ENCODE measurements at places on chromosomes 2 and 18.

GRCh38 chr2:29747786-29748470 is 173.5 kb downstream of the ALK start:
- no peak for DNase-seq

GRCh38 chr2:179171371-179171770 is 93.3 kb downstream of the SESTD1 start:
- DNase-seq, result no peak

DNA sequence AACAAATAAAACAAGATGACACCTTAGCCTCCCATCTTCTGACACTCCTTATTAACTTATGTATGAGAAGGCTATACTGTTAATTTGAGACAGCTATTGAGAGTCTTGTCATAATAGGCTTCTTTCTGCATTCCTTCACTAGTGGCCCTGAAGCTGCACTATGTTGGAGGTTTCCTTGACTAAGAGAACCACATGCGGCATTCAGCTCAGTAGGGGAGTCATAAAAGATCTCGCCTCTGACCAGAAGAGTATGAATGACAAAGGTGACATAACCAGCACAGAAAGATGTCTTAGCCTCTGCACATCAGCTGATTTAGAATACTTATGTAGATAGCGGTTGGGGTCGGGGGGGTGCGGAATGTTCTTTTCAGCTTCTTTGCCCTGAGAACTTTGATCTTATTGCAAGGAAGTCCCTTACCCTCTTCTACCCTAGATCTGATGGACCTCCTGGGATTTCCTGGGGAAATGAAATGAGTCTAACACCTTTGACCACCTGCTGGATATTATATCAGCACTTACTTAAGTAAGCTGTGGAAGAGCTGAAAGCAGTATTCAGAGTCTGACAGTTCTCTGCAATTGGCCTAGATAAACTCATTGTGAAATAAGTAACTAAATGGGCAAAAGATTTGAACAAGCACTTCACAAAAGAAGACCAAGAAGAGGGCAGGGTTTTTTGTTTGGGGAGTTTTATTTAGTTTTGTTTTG is 24.2 kb downstream of the RBM45 start:
- no peak for DNase-seq

DNA sequence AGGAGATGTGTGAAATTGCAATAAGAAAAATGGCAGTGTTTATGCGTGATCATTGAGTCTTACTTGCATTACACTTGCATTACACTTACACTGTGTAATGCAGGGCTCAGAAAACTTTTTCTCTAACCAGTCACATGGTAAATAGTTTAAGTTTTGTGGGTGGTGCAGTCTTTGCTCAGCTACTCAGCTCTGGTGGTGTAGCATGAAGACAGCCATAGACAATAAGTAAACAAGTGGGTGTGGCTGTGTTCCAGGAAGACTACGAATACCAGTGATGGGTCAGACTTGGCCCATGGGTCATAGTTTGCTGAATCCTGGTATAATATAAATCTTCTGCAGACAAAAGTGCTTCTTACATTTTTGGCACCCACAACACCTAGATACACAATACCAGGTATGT is 115.6 kb upstream of the CYP1B1 start:
- no peak for DNase-seq

GRCh38 chr2:234841321-234842015 is 110.3 kb upstream of the SH3BP4 start:
- no peak for DNase-seq

GRCh38 chr2:25371253-25372241 is 29.8 kb upstream of the DNMT3A start:
- DNase-seq, result no peak

DNA sequence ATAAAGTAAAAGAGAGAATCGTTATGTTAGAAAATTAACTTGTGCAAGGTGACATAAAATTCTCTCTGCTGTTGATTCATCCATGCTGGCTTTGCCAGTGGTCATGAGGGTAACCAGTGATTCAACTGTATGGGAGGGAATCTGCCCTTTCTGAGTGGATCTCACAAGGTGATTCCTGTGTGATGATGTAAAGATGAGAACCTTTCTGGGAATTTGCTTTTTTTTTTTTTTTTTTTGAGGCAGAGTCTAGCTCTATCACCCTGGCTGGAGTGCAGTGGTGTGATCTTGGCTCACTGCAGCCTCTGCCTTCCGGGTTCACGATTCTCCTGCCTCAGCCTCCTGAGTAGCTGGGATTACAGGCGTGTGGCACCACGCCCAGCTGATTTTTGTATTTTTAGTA is 23.3 kb downstream of the RAB31 start:
- no peak for DNase-seq

DNA sequence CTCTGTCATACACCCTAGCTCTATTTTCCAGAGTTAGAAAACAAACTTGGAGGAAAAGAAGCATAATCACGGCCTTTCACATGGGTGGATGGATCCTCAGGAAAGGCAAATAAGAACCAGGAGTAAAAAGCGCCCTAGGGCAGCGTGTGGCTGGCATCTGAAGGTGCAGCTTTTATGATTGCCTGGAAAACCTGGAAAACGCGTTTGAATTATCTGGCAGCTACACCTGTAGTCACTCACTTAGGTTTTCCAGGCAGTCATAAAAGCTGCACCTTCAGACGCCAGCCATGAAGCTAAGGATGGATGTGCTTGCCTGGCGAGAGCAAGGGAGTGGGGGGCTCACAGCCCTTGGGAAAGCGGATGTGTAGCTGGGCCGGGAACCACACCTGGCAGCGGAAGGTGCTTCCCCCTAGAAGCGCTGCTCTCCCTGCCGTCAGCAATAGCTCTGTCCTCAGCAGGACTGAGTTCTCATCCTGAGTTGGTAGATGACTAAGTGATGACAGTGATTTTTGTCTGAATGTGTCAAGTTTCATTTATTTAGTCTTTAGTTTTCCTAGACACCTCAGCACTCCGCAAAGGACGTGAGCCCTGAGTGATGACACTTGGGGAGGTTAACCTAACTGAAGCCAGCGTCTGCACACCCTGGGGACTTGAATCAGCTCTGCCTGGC is 82.0 kb downstream of the DCDC2C start:
- DNase-seq, result no peak

DNA sequence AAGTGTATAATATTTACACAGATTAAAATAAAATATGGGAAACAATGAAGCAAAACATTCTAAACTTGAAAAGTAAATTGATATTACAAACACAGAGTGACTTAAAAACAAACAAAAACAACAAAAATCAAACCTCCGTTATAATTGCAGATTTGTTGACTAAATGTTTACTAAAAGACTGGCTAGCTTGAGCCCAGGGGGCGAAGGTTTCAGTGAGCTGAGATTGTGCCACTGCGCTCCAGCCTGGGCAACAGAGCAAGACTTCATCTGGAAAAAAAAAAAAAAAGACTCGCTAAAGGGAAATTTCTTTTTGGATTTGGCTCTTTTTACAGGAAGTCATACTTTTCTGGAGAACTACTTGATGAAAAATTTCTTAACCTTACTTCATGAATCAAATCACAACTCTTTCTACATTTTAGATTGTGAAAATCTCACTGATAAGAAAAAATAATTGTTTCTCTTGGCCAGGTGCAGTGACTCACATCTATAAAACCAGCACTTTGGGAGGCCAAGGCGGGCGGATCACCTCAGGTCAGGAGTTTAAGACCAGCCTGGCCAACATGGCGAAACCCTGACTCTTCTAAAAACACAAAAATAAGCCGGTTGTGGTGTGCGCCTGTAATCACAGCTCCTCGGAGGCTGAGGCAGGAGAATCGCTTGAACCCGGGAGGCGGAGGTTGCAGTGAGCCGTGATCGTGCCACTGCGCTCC is 9.7 kb downstream of the TFPI start:
- no peak for DNase-seq

- DNase-seq, result no peak
Observed at GRCh38 chr2:49693961-49694360, 539.6 kb upstream of the FSHR start.

DNA sequence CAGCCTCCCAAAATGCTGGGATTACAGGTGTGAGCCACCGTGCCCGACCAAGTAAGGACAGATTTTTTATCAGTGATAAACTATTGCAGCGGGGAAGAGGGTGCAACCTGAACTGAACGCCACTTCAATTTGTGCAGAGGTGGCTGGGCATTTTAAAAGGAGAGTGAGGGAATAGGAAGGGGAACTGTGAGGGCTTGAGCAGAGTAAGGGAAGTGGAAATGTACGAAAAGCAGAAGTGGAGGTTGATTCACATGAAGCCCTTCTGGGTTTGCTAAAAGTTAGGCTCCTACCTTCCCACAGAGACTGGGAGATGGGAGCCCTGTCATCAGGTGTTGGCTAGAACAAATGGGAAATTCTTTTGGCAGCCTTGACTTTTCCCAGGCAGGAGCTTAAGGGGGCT is 6.1 kb downstream of the STK11IP start:
- DNase-seq, result no peak

- no peak for DNase-seq
Observed at GRCh38 chr18:45110577-45111501, 430.2 kb downstream of the SETBP1 start.

GRCh38 chr2:188028739-188029138 is 262.9 kb upstream of the GULP1 start:
- DNase-seq, result no peak

DNA sequence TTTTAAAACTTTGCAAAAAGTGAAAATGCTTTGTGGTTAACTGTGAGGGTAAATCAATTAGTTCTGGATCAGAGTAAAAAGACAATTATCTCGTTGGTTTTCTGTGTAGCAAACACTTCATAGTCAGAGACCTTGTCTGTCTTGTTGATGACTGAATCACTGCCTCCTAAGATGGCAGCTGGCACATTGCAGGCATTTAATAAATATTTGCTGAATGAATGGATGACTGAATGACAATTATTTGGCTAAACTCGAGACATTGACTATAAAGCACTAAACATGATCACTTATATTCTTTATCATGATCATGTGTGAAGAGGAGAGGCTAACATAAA is 96.2 kb downstream of the MAIP1 start:
- no peak for DNase-seq

GRCh38 chr18:7686278-7686677 is 119.2 kb downstream of the PTPRM start:
- DNase-seq, result no peak

DNA sequence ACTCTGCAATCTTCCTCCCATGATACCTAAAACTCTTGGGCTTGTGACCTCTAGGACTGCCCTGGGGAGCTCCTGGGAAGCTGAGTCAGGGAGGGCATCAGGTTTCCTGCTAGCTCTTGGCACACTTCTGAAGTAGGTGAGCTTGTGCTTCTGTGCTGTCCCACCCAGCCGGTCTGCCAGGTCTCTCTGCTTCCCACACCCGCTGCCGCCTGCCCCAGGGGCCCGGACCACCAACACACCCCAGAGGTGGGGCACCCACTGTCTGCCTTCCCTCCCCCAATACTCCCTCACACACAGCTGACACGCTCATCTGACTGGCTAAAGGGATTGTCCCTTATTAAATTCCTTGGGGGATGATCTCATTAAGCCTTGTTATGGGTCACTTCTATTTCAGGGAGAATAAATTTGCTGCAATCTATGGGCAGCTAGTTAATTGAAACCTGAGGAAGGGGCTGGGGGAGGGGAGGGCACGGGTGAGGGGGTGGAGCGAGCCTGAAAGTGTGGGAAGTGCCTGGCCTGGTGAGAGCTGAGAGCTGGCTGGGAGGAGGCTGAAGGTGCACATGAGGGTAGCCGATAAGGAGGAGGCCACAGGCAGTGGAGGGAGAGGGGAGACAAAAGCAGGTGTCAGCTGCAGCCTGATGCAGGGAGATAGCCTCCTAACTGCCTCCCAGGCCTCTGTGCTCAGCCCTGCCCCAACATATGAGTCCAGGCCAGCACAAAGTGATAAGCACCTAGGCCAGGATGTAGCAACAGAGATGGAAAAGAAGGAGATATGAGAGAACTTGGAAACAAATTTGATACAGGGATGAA is 48.8 kb downstream of the HAUS1 start:
- no peak for DNase-seq

DNA sequence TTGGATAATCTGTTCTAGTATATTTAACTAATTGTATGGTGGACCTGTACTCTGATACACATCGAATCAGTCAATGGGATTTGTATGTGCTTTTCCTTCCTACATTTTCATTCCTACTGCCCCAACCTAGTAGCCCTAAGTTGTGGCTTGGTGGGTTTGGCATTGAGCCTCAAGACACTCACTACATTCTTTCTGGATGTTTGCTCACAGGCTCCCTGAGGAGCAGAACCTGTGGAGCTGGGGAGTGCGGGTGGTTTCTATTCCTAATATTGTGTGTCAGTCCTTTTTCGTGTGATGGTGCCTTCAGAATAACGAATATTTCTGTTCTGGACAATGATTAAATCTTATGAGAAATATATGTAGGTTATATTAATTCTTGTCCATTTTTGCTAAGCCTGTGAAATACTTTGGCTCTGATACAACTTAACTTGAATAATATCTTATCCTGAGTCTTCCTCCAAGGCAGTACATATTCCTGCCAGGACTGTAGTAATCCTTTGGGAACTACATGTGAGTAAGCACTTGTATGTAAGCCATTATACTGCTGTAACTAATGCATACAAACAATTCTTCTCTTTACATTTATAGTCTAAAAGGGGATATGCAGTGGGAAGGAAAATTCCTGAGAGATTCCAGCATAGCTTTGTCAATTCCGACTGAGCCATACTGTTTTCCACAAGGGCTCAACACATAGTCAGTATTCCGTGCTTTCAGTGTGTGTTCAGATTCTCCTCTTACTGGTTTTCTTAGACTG is 150.6 kb downstream of the AGPS start:
- no peak for DNase-seq

GRCh38 chr2:120929829-120930228 is 194.2 kb downstream of the GLI2 start:
- DNase-seq, result no peak

- no peak for DNase-seq
Observed at GRCh38 chr2:134396493-134396892, 142.6 kb downstream of the MGAT5 start.

All from stimulated activated CD4-positive, alpha-beta T cell treated with anti-CD3 and anti-CD28 coated beads, Interleukin-15, amount 100 ng/mL, for 1 hour (primary cell).